ENCODE measurements at places on chromosomes 12 and 14.

DNA sequence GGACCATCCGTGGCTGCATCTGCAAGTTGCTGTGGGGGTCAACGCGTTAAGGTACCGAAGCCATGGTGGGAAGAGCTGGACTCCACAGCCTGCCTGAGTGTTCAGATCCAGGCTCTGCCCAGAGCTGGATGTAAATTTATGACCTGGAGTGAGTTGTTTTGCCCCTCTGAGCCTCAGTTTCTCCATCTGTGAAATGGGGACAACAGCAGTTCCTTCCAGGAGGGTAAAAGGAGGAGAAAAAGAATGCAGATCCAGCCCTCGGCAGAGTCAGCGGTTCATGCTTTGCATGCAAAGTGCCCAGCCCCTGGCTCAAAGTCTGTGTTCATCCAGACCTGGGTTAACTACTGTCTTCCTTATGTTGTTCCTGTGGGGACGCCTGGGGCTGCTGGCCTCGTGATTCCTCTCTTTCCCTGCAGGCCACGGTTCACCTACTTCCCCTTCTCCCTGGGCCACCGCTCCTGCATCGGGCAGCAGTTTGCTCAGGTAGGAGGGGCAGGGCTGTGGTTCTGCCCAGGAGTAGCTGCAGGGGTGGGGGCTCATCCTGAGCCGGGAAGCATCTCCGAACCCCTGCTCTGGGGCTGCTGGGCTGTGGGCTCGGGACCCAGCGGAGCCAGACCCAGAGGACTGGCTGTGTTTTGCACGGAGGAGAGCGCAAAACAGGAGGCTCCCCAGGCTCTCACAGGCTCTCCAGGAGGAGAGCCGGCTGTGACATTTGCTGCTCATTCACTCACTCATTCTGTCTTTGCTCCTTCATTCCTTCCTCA is 41.9 kb downstream of the CYP46A1 start:
- no peak for DNase-seq

DNA sequence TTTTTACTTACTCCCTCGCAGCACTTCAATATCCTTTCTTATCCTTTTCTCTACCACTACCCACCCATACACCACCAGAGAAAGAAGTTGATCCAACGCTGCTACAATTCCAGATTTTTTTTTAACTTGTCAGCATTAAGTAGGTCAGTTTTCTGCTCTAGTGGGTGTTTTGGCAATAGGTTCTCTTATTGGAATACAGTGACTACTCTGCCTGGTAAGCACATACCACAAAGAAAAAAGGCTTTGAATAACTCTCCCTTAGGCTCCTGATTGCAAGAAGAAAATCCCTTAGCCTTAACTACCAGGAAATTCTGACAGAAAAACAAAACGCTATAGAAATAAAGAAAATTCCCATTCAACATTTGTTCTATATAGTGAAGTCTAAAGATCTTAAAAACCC is 72.0 kb downstream of the NUMB start:
- DNase-seq = no peak

DNA sequence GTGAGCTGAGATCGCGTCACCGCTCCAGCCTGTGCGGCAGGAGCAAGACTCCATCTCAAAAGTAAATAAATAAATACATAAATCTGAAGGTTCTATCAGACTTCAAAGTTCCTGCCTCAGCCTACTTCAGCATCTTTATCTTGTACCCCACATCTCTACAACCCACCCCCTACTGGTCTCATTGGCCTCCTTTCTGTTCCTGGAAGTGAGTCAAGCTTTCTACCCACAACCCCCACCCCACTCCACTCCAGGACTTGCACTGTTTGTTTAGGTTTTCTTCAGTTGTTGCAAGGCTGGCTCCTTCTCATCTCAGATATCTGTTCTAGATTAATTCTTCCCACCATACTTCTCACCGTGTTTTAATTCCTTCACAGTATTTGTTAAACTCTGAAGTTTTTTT is 714 bp upstream of the PSMC6 start:
- peak; percentile 14 for DNase-seq

DNA sequence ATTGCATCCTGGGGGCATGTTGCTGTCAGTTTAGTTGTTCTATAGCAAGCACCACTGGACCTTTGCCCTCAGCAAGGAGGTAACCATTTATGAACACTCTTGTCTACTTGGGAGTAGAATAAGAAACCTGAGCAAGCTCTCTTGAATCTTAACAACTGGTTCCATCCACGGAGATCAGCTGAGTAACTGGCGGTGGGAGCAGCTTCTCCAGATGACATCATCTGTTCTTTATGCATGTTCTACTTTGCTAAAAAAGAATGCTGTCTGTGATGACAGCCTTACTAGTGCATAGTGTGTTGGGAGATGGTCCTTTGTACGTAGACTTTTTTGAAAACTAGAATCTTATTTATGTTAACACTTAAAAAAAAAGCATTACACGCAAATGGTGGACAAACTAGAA is 17.7 kb downstream of the SLC4A8 start:
- DNase-seq = no peak

DNA sequence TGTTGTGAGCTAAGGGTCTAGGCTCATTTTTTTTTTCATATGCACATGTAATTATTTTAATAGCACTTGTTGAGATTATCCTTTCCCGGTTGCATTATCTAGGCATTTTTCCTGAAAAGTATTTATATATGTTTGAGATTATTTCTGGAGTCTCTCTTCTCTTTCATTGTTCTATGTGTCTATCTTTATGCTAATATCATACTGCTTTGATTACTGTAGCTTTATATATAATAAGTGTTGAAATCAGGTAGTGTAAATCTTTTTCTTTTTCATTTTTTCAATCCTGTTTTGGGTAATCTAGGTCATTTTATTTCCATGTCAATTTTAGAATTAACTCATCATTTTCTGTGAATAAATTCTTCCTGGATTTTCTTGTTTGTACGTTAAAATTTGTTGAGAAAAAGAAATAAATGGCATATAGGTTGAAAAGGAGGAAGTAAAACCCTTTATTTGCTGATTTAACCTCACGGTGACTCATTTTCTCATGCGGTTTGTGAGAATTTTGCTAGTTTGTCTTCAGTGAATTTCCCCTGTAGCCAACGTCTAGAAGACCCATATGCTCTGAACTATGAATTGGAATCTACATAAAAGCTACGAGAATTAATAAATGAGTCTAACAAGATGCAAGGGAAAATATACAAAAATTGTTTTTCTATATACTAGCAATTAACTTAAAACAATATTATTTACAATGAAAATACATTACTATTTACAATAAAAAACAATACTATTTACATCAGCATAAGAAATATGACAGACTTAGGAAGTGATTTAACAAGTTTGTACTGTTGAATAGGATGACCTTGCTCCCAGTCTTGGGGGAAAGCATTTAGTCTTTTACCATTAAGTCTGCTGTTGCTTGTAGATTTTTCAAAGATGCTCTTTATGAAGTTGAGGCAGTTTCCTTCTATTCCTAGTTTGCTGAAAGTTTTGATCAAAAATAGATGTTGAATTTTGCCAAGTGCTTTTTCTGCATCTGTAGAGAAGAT is 105.0 kb downstream of the SNAPC1 start:
- DNase-seq = no peak

DNA sequence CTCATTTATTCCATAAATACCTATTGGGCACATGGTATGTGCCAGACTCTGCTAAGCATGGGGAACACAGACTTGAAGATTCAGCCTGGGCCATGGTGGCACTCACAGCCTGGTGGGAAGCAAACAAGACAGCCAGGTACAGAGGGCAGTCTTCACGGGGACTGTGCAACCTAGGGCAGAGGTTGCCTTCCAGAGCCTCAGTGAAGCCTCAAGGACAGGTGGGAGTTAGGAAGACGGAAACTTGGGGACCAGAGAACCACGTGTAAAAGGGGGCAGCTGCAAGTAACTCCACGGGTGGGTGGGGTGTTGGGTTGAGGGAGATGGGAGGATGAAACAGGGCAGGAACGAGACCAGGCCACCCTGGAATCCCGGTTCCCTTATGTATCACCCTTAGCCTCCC is 980 bp upstream of the LTBR start:
- DNase-seq = no peak

DNA sequence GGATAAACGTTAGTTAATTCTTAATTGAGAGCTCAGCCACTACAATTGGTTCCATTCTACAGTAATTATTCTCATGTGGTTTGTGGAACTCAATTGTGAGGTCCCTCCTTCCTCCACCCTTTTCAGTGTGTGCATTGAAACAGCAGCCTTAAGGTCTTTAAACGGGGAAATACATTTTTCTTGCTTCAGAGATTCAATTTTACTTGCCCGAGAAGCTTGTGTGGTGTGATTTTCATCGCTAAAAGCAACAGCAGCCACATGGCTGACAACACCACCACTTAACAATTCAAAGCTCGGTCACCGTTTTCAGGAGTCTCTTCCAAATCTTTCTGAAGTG is 733 bp upstream of the PPFIBP1 start:
- no peak for DNase-seq

DNA sequence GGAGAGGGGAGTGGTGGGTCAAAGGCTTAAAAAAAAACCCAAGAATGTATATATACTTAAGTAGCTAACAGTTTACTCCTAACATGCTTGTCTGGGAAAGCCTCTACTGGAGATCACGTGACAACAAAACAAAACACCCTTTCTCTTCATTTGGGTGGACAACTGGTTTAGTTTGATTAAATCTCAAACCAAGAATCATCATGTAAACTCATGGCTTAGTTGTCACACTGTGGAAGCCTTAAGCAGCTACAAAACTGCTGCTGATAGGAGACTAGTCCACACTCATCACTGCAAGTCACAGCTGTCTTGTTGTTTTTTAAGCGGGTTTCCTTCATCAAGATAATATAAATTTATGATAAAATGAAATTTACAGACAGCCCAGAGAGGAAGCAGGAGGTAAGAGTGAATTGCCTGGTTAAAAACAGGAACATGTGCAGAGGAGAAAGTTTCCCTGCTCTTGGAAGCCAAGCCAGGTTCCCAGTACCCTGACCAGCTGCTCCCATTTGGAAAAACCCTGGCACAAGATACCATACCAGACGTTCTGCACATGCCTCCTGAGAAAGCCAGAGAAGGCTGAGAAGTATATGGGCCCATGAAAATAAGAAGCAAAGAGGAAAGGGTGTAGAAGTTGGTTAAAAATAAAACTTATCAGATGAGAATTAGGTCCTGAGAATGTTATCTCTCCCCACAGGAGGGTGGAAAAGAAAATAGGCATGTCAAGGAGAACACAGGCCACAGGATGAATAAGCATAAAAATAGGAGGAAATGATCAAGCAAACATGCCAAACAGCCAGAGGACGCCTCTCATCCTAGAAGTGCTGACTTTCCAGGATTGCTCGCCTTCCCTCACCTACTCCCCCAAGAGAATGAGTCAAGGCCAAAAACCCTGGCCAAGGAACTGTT is 34.0 kb downstream of the EGLN3 start:
- DNase-seq = no peak

DNA sequence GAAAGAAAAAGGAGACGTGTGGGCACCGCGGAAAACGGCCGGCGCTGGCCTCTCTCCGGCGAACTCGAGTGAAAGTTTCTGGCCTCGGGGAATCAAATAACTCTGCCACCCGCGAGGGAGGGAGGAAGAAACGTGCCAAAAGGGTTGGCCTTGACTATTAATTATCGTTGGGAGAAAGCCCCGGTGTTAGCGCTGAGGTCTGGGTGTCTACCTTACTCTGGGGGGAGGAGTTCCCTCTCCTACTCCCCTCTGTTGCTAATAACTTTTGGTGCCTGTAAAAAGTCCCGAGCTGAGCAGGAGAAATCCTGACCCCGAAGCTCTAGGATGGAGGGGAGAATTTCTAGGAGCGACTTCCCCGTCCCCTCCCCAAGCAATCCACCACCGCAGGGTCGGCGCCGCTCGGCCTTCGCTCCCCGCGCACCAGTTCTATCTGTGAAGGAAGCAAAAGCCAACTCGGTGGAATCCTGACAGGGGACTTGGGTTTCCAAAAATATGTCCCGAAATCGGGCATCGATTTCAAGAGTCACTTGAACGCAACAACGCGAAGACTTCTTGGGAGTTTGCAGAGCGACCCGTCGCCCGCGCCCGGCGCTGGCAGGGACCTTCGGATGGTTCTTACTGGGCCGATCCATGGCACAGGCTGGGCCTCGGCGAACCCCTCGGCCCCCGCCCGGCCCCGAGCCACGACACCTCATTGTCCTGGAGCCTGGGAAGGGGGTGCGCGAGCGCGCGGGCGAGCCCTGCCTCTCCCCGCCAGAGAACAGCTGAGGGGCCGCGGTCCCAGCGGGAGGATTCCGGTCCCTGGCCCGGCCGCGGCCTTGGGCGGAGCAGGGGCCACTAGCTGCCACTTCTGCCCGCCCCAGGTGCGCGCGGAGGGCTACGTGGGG is 1.7 kb downstream of the OTX2 start:
- no peak for DNase-seq

DNA sequence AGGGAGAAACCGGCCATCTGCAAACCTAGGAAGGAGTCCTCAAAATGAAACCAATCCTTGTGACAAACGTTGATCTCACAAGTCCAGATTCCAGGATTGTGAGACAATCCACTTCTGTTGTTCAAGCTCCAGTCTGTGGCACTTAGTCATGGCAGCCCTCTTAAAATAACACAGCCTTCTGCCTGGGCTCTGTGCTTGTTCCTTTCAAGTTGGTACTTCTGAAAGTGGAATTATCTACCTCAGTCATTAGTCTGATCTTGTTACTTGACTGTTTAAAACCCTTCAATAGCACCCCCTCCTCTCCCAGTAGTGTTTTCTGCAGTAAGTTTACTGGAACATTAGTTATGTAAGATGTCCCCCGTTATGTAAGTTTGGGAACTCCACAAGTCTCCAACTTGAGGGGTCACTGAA is 111.0 kb upstream of the HIF1A start:
- no peak for DNase-seq

GRCh38 chr14:72448212-72448611 is 445.7 kb downstream of the DPF3 start:
- no peak for DNase-seq

GRCh38 chr12:13337791-13338190 is 141.3 kb downstream of the EMP1 start:
- no peak for DNase-seq

- no peak for DNase-seq
Observed at GRCh38 chr12:75487308-75487707, 6.8 kb downstream of the GLIPR1 start.

DNA sequence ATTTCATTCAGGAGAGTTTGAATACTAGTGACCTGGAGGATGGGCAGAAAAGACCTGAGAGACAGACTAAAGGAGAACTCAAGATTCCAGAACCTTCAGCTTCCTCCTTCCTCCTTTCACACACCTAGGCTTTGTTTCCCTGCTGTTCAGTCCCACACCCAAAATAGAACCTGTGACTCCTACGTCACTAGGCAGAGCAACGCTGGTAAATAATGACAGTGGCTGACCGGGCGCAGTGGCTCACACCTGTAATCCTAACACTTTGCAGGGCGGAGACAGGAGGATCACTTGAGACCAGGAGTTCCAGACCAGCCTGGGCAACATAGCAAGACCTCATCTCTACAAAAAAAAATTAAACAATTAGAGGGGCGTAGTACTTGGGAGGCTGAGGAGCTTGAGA is 166.4 kb upstream of the FKBP4 start:
- no peak for DNase-seq

- DNase-seq = no peak
Observed at GRCh38 chr12:128796439-128797118, 27.2 kb downstream of the SLC15A4 start.

DNA sequence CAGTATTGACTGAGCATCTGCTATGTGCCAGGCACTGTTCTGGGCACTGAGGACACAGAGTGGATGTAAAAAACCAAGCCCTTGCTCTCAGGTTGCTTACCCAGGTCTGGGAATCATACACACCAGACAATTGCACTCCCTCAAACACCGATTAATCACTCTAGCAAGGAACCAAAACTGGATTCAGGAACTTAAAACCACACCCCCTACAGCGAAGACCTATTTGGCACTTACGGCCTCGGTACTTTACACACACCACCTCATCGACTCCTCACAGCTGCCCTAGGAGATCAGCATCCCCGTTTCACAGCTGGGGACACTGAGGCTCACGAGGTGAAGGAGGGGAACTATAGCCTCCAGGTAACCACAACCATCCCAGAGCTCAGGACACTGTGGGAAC is 1.6 kb downstream of the GLTP start:
- no peak for DNase-seq
